ENCODE measurements at places on chromosomes 16 and 17.

GRCh38 chr17:27404676-27405075 lies 51.6 kb upstream of the KSR1 start:
- peaks cover 15% of the 10 kb centered on the region for H3K4me1 ChIP-seq
- H3K4me3 ChIP-seq = no peak overlapping the region

DNA sequence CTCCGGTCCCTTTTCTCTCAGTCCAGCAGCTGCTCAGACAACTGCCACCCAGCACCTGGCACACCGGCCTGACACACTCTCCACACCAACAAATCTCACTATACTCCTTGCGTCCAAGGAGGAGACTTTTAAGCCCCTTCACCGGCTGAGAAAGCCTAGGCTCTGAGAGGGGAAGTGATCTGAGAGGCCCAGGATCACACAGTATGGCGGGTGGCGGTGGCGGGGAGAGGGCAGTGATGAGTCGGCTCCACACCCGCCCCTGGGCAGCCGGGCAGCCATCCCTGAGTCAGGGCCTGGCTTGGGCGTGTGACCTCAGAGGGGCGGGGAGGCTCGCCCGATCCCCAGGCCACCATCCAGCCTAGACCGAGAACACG lies 569 bp downstream of the FLII start:
- H3K27me3 ChIP-seq = no peaks in the 10 kb centered on the region
- peak overlapping the region; percentile 100 for H3K27ac ChIP-seq
- H3K4me1 ChIP-seq = peaks cover 74% of the 10 kb centered on the region
- H3K4me3 ChIP-seq = peak overlapping the region; percentile 99
- H3K36me3 ChIP-seq = peaks cover 38% of the 10 kb centered on the region

GRCh38 chr16:7137560-7138330 lies 194.9 kb upstream of the RBFOX1 start:
- DNase-seq = no peak
- no peaks in the 10 kb centered on the region for H3K4me1 ChIP-seq

GRCh38 chr17:9702914-9703780 lies 57.8 kb downstream of the USP43 start:
- no peaks in the 10 kb centered on the region for H3K4me1 ChIP-seq
- DNase-seq = no peak
- H3K27me3 ChIP-seq = peaks cover 21% of the 10 kb centered on the region

- H3K27me3 ChIP-seq = no peaks in the 10 kb centered on the region
- no peaks in the 10 kb centered on the region for H3K36me3 ChIP-seq
- peak overlapping the region; percentile 59 for H3K4me3 ChIP-seq
- H3K4me1 ChIP-seq = peaks cover 7% of the 10 kb centered on the region
These were observed 318.3 kb downstream of the PHKB start for GRCh38 chr16:47779201-47780016.

DNA sequence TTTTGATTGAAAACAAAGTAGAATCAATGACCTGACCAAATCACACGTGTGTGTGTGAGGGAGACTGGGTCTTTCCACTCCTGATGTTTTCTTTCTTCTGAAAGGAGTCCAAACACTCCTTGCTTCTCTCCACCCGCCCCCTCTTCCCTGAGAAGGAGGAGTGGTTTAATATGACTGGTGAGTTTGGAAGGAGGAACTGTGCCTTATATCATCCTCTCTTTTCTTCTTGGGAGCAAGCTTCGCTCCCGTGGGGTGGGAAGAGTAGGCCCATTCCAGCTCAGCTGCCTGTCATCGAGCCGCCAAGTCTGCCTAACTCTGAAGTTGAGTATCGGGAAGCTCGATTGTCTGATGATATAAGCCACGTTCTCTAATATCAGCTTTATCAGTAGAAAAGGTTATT lies 96.5 kb downstream of the YPEL2 start:
- H3K27ac ChIP-seq = peak overlapping the region; percentile 95
- no peaks in the 10 kb centered on the region for H3K27me3 ChIP-seq
- no peak overlapping the region for H3K4me3 ChIP-seq

DNA sequence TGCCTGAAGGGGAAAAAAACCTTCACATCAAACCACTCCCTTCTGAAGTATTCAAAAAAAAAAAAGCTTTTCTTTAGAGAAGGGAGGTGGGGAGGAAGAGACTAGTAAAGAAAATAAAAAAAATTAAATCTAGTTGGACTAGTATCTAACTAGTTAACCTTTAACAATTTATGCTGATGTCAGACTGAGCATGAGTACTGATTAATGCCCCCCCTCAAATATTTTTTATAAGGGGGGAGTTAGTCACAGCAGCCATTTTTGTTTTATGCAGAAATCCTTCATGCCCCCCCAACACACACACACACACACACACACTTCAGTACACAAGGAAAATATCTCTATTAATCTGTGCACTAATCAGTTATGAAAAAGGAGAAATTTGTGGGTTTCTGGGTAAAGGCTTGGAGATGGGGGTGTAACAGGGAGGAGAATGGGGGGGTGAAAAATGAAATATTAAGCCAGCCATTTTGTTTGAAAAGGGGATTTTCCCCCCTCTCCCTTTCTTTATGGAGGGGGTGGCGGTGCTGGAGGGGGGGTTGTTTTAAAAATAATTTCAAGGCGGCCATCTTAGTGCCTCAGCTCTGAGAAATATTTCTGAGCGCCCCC lies 4.7 kb upstream of the CHD3 start:
- H3K27ac ChIP-seq = peak overlapping the region; percentile 98
- H3K27me3 ChIP-seq = no peaks in the 10 kb centered on the region
- H3K4me1 ChIP-seq = peaks cover 58% of the 10 kb centered on the region
- no peak for DNase-seq
- peaks cover 12% of the 10 kb centered on the region for H3K36me3 ChIP-seq
- peak overlapping the region; percentile 88 for H3K4me3 ChIP-seq

DNA sequence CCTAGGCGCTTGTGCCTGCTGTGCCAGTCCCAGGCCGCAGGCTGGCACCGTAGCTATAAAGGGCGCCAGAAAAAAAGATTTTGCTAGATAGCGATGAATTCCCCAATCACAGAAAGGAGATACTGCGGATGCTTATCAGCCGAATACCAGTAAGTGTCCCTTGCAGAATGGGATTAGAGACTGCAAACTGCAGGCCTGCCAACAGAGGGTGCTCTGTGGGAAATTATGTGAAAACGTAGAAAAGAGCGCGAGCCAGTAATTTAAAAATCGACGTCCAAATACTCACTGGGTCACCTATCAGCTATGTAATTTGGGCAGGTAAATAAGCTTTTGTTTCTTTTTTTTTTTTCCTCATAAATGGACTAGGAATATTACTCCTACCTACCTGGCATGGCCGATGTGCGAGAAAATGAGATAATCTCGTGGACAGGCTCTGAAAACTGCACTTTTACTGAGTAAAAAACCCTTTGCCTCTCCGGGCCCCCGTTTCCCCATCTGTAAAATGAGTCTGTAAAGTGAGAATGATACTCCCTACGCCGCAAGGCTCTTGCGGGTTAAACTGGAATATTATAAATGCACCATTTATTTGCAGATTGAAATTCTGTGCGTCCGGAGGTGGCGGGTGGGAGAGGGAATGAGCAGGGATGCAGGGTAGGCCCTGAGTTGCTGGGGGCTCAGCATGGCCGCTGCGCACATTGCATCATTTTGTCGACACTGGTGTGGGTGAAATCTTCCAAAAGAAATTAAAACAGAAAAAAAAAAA lies 1.2 kb upstream of the COG1 start:
- peak overlapping the region; percentile 96 for H3K4me3 ChIP-seq
- H3K27ac ChIP-seq = peak overlapping the region; percentile 91
- no peaks in the 10 kb centered on the region for H3K27me3 ChIP-seq
- peaks cover 3% of the 10 kb centered on the region for H3K36me3 ChIP-seq

DNA sequence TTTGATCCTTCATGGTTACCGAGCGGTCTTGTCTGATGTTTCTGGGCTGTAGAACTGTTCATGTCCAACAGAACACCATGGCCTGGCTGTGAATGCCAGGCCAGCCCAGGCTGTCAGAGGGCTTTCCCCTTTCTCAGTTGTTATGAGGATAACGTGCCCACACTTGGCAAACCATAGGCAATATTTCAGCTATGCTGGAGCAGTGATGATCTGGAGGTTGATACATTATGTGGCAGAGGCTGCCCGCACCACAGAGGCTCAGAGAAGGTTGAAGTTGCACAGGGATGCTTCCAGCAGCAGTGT lies 92.9 kb downstream of the C16orf78 start:
- no peak for DNase-seq
- H3K4me1 ChIP-seq = peaks cover 9% of the 10 kb centered on the region
- peaks cover 46% of the 10 kb centered on the region for H3K27me3 ChIP-seq
- H3K36me3 ChIP-seq = no peaks in the 10 kb centered on the region

- no peak overlapping the region for H3K4me3 ChIP-seq
- DNase-seq = no peak
- peaks cover 49% of the 10 kb centered on the region for H3K4me1 ChIP-seq
- H3K27ac ChIP-seq = no peak overlapping the region
These were observed 9.0 kb downstream of the MOSMO start for GRCh38 chr16:22016927-22017326.

Measured in left ventricle myocardium inferior (tissue), 1 donor.